Left ventricle myocardium inferior (tissue), 1 donor: ENCODE measurements at places on chromosomes 5 and 9.

GRCh38 chr5:143228597-143229293 lies 174.7 kb downstream of the NR3C1 start:
- DNase-seq: no peak

DNA sequence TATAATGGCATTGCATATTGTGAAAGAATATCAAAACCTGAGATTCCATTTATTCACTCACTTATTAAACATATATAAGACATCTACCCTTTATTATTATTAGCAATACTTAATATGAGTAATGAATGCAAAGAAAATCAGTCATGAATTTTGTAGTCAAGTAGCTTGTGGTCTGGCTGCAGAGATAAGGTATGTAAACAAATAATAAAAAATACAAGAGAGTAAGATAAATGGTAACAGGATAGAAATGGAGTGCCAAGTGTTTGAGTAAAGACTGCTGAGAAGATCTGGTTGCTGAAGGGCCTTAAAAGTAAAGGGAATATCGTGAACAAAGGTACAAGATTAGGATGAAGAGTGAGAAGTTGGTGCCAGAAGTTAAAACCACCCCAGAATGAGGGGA lies 18.4 kb downstream of the TRIM32 start:
- no peak for DNase-seq

- no peak for DNase-seq
Measured at GRCh38 chr9:85178474-85178873, 508.9 kb downstream of the NTRK2 start.

GRCh38 chr9:89723469-89724100 lies 118.8 kb downstream of the GADD45G start:
- no peak for DNase-seq

- no peak for DNase-seq
Measured at GRCh38 chr5:165410476-165410875, 1905.1 kb downstream of the MAT2B start.

- no peak for DNase-seq
Measured at GRCh38 chr5:105740242-105740641, 1930.5 kb downstream of the EFNA5 start.

DNA sequence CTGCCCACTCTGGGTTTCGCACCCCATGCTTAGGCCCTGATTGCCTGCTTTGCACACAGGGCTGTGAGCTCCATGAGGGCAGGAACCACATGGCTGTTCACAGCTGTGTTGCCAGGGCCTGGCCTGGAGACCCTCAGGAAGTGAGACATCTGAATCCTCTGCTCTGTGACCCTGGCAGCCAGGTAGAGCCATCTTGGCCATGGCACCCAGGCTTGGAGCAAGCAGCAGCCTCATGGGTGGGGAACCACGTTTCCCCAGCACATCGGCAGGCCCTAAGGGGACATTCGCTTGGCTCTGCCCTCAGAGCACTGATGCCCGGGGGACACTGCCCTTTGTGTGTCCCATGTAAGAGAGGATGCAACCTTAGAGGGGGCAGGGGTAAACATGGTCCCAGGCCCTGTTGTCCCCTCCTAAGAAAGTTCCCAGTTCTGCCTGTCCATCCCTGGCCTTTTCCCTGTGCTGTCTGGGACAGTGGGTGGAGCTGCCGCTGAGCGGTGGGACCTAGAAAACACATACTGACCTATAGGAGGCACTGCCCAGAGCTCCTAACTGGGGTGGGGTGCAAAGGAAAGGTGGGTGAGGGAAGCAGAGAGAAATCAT lies 144.1 kb upstream of the IER5L start:
- no peak for DNase-seq

- no peak for DNase-seq
Measured at GRCh38 chr5:96729156-96729555, 67.0 kb downstream of the CAST start.

GRCh38 chr5:146042628-146043279 lies 62.6 kb downstream of the PLAC8L1 start:
- no peak for DNase-seq

DNA sequence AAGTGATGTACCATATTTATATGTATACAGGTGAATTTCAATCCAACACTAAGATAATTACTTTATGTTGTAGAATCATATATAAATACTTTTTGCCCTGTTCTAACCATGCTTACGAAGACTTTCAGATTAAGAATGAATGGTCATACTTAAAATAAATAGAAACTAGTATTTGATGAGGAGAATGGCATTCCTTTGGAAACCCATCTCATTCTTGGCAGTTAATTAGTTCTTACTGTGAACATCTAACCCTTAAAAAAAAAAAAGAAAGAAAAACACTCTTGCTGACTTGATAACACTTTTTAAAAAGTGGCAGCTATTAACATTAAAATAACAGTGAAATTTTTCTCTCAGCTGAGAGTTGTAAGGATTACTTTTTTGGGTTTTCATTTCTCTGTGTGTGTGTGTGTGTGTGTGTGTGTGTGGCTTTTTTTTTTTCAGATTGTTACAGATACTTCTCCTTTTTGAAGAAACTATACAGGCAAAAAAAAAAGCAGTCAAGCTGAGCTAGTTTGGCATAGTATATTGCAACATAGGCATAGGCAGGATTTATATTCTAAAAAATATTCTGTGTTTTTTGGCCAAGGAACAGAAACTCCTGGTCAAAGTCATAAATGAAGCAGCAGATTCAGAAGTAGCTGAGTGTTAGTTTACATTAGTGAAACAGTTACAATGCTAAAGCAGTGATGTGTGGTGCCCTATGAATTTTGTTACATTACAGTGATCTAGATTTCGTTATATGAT lies 163.5 kb downstream of the CD180 start:
- DNase-seq: no peak

DNA sequence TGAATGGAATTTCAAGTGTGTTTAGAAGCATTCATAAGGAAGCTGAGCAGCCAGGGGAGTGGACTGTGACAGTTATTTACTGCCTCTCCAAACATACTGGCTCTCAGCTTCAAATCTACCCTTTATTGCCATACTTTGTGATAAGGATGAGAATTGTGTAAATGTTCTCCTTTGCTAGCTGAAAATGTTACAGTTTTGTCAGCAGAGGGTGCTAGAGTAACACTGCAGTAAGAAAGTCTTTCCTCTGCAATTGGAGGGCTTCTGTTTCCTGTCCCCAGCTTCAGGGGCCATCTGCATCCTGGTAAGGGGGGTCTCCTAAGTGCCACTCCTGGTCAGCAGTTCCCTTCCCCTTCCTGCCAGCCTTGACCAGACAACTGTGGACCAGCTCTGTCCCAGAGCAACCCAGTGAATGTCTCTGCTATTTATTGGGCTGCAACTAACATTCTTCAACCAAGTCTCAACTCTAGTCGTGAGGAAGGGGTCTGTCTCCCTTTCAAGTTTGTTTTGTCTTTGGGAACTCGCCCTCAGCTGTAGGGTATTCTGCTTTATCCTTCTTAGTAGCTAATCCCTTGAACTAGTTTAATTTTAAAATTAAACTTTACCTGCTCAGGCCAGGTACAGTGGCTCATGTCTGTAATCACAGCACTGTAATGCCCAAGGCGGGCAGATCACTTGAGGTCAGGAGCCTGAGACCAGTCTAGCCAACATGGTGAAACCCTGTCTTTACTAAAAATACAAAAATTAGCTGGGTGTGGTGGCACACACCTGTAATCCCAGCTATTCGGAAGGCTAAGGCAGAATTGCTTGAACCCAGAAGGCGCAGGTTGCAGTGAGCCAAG lies 45.3 kb downstream of the RAPGEF6 start:
- no peak for DNase-seq

DNA sequence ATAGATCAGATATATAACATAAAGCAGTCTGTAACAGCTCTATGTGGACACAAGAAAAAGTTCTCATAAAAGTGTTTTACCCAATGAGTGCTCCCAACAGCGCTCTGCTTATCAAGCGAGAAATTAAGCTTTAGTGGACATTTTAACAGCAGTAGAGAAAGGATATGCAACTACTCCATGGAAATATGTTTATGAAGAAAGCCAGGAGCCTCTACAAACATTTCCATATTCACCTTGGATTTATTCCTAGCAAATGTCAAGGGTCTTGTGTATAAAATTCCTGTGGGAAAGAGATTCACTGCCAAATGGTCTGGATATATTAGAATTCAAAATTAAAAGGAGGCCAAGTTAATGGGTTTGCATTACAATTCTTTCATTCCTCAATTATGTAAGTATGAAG lies 66.5 kb downstream of the DTWD2 start:
- DNase-seq: no peak

DNA sequence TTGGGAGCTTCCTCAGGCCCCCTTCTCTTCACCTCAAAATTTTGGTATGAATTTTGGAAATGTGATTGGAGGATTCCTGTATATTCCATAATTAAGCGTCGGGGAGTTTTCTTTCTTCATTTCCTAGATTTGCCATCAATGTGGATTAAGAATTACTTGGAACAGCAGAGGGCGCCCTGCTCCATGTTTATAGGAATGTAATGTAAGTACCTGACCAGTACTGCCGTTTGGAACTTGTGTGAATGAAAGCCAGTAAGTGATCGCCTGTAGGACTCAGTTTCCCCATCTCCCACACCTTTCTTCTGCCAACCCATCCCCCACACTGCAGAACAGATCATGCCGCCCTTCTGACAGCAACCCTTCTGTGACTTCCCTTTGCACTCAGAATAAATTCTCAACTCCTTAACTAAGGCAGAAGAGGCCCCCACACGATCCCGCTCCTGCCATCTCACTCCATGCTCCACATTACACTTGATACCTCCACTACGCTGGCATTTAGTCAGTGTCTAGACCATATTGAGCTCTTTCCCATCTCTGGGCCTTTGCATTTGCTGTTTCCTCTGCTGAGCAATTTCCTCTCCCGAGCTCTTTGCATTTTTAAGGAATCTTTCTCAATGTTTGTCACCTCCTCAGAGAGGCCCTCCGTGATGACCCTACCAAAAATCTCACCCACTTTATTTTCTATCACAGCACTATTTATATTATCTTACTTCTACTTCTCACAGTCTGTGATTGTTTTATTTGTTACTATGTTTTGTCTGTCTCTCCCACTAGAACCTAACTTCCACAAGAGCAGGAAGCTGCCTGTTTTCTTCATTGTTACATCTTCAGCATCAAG lies 79.5 kb upstream of the HTR4 start:
- DNase-seq: peak; percentile 52

DNA sequence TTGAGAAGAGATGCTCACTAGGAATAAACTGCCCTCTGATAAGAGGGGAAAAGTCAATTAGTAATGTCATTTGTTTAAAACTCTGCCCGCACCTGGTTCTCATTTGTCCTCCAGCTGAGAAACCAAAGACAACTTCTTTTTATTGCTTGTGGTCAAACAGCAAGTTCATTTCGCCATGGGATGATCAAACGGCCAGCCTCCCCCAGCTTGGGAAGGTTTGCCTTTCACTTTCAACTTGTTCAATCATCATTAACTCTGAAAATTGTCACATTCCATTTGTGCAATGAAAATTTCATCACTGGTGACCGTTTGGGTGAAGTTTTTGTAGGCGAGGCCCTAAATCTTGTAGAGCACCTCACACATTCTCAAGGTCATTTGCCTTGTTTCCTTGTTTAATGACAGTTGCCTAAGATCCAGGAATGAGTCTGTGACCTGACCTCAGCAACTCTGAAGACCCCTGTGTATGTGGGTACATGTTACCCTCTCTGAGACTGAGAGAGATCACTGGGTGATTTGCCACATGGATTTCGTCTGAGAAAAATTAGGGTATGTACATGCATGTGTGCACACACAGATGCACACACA lies 117.7 kb downstream of the MARCHF3 start:
- DNase-seq: no peak

DNA sequence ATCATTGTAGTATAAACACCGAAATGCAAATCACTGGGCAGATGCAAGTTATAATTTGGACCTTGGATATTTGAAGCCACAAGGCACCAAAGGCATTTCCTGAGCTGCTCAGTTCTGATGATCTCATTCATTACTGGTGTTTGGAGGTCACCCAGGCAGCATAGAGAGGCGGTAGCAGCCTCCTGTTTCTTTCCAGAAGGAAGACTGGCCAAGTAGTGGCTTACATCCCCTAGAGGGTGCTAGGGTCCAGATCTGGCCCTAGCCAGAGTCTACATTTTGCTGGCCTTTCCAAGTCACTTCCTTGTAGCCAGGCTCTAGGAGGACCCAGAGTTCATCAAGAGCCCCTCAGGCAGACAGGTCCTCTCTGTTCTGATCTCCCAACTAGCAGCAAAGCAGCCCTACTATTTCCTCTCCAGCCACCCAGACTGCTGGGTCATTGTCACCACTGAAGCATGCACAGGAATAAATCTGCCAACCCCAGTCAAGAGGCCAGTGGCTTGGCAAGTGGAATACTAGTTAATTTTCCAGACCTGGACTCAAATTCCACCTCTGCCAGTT lies 33.4 kb upstream of the TTC1 start:
- DNase-seq: no peak

DNA sequence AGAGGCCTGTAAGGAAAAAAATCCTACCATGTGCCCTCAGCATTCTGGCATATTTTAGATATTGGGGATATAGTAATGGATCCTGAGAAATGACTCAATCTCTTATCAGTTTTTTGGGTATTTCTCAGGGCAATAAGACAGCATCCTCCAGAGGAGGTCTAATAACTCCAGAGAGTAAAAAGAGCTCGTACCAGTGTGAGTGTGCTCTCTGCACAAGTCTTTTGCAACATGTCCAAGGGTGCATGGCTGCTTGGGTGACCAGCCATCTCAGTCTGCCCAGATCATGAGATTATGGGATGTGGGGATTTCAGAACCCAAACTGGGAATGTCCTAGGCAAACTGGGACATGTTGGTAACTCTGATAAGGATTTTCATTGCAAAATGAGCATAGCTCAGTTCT lies 15.3 kb downstream of the ASPN start:
- no peak for DNase-seq

DNA sequence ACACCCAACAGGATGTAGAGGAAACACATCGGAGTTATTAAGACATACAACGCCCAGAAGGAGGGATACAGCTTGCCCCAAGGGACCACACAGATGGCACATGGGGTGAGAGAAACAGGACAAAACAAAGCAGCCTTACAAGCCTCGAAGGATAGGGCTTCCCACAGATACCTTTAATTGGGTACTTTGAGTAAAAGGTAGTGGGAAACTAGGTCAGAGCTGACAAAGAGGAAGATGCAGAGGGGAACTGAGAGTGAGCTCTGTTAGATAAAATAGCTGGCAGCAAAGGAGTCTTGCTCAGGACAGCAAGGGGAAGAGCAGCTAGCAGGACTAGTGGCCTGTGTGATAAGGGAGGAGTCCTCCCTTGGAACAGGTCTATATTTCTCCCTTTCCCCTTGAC lies 48.2 kb downstream of the OTP start:
- no peak for DNase-seq

GRCh38 chr9:99015890-99016289 lies 72.2 kb downstream of the COL15A1 start:
- DNase-seq: no peak

DNA sequence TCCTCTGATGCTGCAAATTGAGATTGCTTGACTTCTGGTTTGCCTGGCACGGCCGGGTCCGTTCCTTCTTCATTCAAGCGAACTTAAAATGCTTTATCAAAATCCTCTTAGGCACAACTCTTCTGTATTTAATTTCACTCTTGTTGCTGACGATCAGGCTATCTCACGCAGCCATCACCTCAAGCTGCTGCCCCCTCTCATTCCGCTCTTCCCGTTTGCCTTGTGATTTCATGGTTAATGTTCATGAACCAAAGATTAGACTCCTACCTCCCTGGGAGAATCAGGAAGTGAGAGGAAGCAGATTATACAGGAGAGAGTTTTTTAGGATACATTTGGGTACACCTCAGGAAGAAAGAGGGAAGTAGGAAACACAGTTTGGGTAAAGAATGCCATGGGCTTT lies 22.6 kb downstream of the QRFP start:
- DNase-seq: no peak
